ENCODE measurements at places on chromosomes 11 and 22. TPM values are rescaled to one million over a fixed set of nuclear protein-coding genes. Genes with fewer than 3 reads are reported as not detected.

The PRR33 gene
- total RNA-seq: not detected

- DNase-seq: no peak
Observed at GRCh38 chr11:119337581-119338317, 2.9 kb downstream of the C1QTNF5 start.

DNA sequence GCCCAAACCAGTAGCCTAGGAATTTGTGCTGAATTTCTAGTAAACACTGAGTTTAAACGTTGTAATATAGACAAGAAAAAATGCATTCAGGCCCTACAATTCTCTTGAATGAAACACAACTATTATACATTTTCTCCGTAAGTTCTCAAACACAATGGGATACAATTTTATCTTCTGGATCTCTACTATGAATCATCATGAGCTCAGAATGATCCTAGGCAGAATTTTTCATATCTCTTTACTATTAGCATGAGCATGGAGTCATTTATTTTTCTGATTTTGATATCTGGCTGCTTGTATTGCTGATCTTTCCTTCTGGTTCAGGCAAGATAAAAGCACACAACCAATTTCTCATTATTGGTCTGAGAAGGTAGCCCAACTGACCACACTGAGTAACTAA lies 1123.4 kb upstream of the RAG2 start:
- no peak for DNase-seq

- no peak for DNase-seq
Observed at GRCh38 chr11:64799256-64799622, 3.8 kb downstream of the MAP4K2 start.

DNA sequence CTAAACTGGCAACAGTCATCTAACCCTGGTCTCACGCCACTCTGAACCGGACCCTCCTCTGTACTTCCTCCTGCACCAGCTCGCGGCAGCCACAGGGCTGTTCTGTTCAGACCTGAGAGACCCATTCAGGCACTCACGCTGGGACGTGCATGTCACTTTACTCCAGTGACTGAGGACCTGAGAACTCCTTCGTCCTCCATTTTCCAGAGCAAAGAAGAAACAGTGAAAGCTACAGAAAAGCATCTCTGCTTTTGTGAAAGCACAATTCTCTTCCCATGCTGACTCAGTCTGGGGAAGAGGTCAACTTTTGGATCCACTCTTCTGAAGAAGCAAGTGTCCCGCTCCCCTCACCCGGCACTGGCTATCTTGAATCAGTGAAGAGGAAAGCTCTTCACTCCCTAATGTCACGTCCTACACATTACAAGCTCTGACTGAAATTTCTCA lies 24.5 kb downstream of the PISD start:
- no peak for DNase-seq

GRCh38 chr11:127789927-127790326 lies 789.4 kb upstream of the KIRREL3 start:
- DNase-seq: no peak

GRCh38 chr11:121337740-121338272 lies 45.2 kb downstream of the SC5D start:
- no peak for DNase-seq

Measured in omental fat pad (tissue), 4 donors.